Central memory CD4-positive, alpha-beta T cell (primary cell): ENCODE measurements at places on chromosomes 2 and 18.

DNA sequence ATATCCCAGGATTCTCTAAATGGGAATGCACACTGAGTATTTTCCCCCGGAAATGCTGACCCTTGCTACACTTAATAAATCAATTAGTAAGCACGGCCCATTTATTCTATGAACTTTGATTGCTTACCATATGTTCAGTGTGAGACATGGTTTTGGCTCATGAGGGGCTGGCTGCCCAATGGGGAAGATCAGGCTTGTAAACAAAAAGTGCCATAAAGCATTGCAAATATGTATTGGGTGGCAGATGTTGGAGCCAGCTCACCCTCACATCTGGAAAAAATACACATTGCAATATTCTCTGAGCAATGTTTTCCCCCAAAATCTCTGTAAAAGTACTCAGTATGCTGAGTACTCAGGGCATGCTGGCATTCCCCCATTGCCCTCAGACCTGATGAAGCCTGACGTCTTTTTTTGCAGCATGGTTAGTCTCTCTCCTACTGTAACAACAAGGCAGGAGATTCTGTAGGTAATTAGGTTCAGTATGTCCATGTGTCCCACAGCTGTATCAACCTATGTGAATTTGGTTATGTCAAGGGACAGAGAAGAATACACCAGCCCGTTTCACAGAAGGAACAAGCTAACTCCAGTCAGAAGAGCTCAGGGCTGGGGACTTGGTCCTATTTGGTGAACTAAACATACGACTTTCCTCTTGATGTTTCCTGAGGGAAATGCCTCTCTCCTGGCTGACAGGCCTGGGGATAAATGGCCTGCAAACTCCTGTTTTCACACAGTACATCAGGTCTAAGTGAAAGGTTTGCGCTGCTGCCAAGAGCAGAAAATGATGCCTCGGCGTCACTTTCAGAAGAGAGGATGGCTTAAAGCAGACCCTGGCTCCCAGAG lies 202.4 kb downstream of the INSIG2 start:
- DNase-seq, result no peak

DNA sequence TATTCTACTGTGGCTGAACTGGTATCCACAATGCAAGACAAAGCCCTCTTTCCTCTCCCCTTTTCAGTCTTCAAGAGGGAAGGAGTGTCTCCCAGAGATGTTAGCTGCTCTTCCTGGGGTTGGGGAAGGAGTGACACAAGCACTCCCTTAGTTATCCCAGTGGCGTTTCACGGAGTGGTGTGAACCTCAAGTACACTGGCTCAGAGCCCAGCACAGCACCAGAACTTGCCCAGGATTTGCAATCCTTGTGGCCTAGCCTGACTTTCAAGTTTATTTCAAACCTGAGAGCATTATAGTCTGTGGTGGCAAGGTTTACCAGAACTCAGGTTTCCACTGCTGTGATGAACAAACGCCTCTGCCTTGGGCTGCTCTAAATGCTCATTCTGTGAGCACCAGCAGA lies 162.5 kb downstream of the CCDC102B start:
- no peak for DNase-seq

GRCh38 chr2:111055735-111056134 lies 65.0 kb upstream of the BCL2L11 start:
- no peak for DNase-seq

DNA sequence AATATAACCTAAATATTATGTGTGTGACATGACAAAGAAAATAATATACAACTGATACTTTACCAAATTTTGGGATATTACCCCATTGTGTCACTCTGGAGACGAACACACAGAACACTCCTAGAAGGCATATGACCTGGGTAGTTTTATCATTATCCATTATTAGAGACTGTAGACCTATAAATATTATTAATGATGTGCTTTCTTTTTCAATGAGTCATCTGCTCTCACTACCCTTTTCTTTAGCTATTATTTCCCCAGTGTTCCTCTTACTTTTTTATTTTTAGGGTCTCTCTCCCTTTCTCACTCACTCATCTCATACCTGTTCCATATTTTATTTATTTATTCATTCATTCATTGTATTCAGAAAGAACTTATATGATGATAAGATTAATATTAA lies 143.3 kb upstream of the ITGA4 start:
- DNase-seq, result no peak

DNA sequence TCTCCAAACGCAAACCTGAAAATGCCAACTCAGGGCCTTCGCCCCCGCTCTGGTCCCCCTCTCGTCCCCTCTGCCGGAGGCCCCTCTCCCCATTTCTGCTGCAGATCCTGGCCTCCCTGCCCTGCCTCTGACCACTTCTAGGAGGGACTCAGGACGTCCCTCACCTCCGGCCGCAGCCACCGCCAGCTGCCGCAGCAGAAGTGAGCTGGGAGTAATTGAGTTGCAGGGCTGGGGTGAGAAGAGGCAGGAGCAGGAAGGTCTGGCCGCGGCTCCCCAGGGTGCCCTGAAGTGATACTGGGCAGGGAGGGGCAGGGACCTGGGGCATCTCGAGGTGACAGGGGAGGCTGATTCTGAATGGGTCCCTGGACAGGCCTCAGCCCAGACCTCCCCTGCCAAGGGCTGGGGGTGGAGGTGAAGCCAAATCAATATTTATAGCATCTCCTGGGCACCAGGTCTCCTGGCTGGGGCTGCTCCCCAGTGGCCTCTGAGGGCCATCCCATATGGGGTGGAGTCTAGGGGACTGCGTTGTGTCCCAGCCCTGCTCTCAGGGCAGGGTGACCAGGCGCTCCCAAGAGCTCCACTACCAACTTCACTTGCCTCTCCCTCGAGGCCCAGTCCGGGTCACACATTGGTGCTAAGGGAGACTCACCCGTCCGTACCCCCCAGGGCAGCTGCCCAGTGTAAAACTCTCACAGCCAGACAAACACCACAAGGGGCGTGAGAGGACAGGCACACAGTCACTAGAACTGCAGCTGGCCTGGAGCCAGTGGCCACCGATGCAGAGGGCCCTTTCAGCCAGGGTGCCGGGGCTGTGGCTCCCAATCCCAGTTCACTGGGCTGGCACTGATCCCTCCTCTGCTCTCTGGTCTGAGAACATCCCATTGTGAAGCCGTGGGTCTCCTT lies 33.0 kb downstream of the KCNIP3 start:
- no peak for DNase-seq

DNA sequence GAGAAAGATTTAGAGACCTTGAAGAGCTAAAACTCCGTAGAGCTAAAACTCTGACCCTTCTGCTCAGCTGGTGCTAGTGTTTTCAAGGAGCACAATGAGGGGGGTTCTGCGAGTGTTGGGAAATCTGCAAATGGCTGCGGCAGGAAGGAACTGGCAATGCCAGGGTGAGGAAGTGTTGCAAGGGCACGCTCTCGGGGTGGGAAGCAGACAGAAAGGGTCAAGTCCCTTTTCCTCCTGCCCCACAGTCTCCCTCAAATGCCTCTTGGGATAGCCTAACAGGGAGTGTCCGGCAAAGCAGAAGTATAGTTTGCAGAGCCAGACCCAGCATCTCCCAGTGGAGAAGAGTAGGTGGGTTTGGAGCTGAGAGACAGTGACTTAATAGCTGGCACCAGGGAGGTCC lies 60.5 kb downstream of the NCAPH start:
- no peak for DNase-seq

- no peak for DNase-seq
Measured at GRCh38 chr2:36731941-36732672, 35.6 kb downstream of the VIT start.

- DNase-seq, result no peak
Measured at GRCh38 chr2:223644136-223644535, 42.0 kb upstream of the SCG2 start.

GRCh38 chr18:63924551-63924950 lies 16.8 kb downstream of the SERPINB10 start:
- DNase-seq, result no peak

- DNase-seq, result no peak
Measured at GRCh38 chr2:144431392-144431783, 88.5 kb downstream of the ZEB2 start.

DNA sequence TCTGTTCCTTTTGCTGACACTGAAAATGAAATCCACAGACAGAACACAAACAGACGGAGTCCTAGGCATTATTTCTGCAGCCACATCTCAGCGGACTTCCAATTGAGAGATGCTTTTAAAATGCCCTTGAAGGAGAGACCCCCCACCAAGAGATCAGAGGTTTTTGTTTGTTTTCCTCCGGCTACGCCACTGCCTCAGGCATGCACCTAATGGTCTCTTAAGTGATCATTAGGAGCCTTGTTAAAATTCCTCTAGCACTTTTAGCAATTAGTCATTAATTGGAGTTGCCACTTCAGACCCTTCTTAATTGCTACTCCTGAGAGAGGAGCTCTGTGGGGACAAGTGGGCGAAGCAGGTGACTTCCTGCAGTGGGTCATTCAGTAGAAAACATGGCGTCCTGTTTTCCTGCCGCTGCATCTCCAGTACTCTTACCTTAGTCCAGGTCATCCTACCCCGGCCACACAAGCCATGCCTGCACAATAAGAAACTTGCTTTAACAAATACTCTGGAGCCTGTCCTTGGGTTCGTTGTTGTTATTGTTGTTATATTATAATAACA lies 257.7 kb upstream of the CHAC2 start:
- DNase-seq, result no peak

GRCh38 chr2:160278879-160279177 lies 78.8 kb upstream of the ITGB6 start:
- no peak for DNase-seq

DNA sequence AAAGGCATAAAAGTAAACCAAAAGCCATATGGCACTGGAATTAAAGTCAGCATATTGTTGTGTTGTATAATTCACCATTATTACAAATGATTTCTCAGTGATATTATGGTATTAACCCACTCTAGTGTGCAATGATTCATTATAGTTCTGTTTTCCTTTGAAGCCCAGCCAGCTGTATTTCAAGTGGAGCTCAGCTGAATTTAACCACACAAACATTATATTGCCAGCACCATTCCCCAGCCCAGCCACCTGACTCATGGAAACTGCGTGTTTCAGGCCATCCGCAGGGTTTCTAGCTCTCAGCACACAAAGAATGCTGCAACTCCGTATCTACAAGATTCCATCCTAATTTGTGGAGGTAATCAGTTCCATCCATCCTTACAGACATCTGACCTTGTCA lies 166.8 kb upstream of the CHAC2 start:
- no peak for DNase-seq

DNA sequence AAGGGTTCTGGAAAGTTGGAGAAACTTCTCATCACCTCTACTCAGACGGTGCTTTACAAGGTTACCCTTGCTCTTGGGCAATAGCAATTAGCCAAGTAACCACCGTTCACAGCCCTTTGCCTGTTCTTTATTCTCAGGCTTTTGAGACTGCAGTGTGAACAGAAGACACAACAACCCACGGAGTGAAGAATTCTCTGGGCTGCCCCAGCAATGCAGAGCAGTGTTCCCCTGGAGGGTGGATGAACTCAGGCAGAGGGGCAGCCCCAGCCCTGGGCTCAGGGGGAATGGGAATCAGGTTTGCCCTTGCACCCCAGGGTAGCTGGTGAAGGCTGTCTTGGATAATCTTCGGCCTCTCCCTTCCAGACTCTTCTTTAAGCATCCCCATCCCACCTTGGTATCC lies 69.1 kb downstream of the MCFD2 start:
- no peak for DNase-seq
